Type B pancreatic cell (in vitro differentiated cells): ENCODE measurements at places on chromosomes 16 and 17.

DNA sequence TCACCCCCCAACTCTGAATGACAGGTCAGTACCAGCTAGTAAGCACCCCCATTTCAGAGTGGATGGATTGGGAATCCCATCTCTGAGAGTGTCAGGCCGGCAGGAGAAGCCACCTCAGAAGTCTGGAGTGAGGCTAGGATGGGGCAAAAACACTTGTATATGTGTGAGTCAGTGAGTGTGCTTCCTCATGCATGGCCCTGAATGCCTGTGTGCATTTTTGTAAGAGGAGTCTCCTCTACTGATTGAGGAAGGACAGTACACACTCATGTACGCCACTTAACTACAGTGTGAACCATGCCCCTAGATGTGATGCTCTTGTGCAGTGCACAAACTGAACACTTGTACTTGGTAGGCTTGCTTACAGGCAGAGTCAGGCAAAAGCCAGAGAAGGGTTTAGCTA lies 22.3 kb upstream of the NAGS start:
- DNase-seq, result no peak

DNA sequence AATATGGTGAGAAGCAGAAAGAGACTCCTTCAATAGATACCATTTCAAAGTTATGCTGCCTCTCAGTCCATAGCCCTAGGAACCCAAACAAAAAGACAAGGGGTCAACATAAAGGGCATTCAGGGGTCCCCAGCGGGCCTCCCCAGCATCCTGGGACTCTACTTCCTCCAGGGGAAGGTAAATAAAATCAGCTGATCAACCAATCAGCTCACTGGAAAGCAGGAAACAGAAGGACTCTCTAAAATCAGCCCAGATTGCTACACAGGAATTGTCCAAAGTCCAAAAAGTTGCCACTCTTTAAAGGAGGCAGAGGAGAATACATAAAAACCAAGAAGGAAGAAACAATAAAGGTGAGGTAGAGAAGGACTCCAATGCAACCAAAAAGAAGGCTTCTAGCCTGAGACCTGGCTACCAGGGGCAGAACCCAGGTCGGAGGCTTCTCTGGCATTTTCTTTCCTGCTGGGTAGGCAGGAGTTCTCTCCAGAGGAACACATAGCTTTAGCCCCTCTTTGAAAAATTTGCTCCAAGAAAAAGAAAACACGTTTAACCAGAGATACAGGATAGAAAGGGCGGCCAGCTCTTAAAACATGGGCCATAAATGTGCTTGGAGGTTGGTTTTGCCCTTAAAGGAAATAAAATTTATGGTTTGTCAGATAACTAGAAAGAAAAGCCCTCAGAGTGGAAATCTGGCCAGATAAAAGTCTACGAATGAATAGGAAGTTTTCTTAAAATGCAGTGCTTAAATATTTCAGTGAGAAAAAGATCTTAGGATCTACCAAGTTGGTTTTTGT lies 404.6 kb downstream of the SOX9 start:
- DNase-seq, result no peak

DNA sequence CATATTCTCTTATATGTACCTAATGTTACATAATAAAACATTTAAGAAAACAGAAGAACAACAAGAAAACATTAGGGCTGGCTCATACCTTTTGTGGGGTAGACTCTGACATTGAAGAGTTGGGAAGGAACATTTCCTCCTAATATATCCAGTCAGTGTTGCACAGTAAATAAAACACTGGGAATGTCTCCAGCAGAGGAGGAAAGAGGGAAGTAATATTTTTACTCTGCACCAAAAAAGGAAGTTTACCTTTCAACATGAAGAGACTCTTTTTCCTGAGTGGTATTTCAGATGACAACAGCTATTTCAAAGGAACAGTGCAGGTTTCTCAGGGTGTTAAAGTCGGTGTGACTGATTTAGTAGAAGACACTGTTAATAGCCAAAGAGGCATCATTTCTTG lies 31.9 kb downstream of the EPN2 start:
- no peak for DNase-seq

DNA sequence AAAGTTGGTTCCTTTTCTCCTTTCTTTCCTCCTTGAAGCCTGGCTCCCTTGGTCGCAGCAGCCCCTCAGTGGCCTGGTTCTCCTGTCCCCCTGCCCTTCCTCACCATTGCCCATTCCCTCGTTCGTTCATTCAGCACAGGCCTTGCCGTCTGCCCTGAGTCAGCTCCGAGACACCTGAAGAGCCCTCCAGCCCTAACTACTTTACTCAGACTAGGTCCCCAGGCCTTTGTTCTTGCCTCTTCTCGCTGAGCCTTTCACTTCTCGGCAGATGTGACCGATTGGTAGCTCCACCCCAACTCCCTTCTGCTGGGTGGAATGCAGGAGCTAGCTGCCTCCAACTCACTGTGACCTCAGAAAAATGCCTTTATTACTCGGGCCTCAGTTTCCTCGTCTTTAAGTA lies 7.0 kb upstream of the ADAM11 start:
- DNase-seq, result no peak

- no peak for DNase-seq
These were observed 13.8 kb downstream of the SLC16A3 start for GRCh38 chr17:82242698-82242976.

- DNase-seq, result no peak
These were observed 9.1 kb upstream of the CD300E start for GRCh38 chr17:74632617-74633016.

DNA sequence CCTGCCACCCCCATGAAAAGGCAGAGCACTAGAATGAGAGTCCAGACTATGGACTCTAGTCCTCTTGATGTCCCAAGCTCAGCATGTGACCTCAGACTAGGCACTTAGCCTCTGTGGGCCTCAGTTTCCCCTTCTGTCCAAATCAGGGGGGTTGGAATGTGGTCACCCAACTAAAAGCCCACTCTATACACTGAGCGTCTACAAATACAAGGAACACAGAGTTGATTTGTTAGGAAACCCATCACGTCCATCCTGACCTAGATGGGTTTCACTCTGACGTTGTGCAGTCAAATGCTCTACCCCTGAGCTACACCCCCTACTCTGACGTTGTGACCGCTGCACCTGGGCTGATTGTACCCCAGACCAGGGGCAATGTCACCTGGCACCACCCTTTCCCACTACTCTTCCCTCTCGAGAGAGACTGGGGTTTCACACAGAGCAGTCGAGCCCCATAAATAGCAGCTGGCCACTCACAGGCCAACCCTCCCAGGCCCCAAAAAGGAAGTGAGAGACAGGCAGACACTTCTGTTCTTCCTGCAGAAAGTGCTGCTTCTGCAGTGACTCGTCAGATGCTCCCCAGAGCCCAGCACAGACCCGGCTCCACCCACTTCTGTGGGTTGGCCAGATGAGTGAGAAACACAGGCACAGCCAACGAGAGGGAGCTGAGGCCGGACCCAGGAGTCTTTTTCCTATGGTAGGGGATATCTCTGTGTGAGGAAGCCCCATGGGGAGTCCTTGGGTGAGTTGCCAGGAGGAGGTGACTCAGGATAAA lies 16.1 kb upstream of the TNFRSF13B start:
- no peak for DNase-seq

- no peak for DNase-seq
These were observed 95.1 kb downstream of the PRKCA start for GRCh38 chr17:66397486-66397885.

- no peak for DNase-seq
These were observed 207.1 kb downstream of the SPECC1 start for GRCh38 chr17:20216154-20216815.

- DNase-seq, result no peak
These were observed 37.4 kb downstream of the ARHGAP23 start for GRCh38 chr17:38465391-38466345.

GRCh38 chr17:45313996-45314740 lies 2.7 kb downstream of the MAP3K14 start:
- no peak for DNase-seq

DNA sequence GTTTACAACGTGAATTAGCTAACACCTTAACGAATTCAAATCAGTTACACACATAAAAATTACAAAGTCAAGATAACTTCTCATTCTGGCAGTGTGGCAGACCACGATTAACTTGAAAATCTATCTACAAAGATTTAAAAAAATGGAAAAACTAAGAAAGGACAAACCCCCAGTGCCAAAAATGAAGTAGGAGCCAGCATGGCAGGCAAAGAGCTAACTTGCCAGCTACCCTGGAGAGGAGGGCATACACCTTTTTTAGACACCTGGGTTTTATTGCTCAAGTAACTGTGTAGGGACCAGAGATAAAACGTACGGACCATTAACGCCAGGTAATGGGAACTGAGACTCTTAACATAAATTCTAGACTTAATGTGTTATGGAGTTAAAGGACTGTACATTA lies 2.5 kb downstream of the TAF15 start:
- DNase-seq, result no peak

DNA sequence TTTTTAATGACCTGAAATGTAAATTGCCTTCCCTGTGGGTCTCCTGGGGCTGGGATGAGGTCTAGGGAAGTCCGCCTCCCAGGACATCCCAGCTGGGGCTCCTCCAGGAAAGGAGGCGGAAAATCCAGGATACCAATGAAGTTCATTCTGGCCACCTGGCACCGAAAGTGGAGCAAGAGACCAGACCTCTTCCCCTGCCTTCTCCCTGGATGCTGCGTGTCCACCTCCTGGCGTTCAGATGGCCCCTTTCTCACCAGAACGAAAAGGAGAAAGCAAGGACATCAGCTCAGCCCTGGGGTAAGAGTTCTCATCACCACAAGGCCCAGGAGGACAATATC lies 20.4 kb downstream of the RBFOX3 start:
- no peak for DNase-seq

- DNase-seq, result no peak
These were observed 11.3 kb upstream of the TSPOAP1 start for GRCh38 chr17:58339755-58340404.

- DNase-seq, result no peak
These were observed 331.2 kb downstream of the MAF start for GRCh38 chr16:79269211-79269863.

- DNase-seq, result no peak
These were observed 225.7 kb downstream of the XYLT1 start for GRCh38 chr16:17244872-17245551.

- no peak for DNase-seq
These were observed 64.5 kb downstream of the SRCIN1 start for GRCh38 chr17:38541281-38541680.

- DNase-seq, result no peak
These were observed 157.4 kb upstream of the CHMP6 start for GRCh38 chr17:80833952-80834892.

- no peak for DNase-seq
These were observed 797 bp downstream of the NUDT7 start for GRCh38 chr16:77723108-77723514.

DNA sequence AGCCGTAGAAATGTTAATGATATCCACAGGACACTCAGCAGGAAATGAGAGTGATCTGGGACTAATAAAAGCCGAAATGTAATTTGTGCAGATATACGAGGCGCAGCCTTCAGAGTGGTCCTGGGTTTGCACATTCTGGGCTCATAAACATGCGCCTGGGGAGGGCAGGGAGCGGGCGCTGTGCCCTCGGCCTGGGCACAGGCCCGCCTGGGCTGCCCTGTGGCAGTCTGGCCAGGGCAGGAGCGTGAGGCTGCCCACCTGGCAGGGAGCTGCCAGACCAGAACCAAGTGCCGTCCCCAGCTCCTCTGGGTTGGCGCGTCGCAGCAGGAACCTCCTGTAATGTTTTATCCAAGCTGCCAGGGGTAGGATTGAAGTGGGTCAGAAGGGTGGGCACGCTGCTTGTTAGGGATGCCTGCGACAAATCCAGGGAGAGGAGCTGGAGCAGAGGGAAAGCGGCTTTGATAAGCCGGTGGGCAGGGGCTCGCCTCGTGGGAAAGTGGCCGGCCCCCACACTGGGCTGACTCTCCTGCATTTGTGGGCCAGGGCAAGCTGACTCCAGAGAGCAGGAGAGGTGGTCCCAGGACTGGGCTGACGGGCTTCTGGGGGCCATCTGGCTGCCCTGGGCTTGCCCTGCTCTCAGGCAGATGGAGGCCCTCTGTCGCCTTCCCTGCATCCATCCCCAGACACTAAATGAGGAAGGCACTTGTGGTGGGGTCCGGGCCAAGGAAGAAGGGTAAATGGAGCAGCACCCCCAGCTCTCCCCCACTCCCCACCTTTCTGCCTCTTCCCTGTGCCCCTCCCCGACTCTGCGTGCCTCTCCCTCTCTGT lies 45.9 kb downstream of the SREBF1 start:
- DNase-seq, result no peak

- no peak for DNase-seq
These were observed 158.5 kb upstream of the SHISA6 start for GRCh38 chr17:11082559-11082958.

DNA sequence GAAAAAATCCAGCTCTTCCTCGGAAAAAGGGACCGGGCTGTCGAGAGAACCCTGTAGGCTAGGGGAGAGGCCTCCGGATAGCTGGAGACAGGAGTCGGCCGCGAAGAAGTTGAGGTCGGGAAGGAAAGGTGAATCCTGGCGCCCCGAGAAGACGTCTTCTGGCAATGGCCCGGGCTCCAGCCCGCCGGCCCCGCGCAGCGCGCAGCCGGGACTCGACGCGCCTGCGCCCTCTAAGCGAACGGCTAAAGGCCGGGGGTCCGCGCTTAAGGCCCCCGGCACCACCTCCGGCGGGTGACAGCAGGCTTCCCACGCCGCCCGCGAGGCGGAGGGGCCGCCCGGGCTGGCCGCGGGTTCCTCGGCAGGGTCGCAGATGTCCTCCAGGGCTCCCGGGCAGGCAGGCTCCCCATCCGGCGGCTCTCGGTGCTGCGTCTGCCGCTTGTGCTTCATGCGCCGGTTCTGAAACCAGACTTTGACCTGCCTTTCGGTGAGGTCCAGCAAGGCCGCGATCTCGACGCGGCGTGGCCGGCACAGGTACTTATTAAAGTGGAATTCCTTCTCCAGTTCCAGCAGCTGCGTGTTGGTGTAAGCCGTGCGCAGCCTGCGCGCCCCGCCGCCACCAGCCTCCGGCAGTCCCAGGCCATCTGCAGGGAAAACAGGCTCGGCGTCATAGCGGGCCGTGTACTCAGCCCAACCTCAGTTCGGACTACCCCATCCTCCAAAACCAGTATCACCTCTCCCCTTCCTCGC lies 1.6 kb downstream of the HOXB2 start:
- DNase-seq, result no peak

- DNase-seq, result no peak
These were observed 143.6 kb upstream of the NOL11 start for GRCh38 chr17:67573987-67574657.

DNA sequence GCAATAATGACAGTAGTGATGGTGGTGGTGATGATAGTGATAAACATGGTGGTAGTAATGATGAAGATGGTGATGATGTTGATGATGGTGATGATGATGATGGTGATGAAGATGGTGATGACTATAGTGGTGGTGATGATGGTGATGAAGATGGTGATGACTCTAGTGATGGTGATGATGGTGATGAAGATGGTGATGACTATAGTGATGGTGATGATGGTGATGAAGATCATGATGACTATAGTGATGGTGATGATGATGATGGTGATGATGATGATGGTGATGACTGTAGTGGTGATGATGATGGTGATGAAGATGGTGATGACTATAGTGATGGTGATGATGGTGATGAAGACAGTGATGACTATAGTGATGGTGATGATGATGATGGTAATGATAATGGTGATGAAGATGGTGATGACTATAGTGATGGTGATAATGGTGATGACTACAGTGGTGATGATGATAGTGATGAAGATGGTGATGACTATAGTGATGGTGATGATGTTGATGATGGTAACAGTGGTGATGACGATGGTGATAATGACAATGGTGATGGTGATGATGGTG lies 35.6 kb downstream of the DYNLRB2 start:
- no peak for DNase-seq
